ENCODE measurements at places on chromosomes 16 and 17.

DNA sequence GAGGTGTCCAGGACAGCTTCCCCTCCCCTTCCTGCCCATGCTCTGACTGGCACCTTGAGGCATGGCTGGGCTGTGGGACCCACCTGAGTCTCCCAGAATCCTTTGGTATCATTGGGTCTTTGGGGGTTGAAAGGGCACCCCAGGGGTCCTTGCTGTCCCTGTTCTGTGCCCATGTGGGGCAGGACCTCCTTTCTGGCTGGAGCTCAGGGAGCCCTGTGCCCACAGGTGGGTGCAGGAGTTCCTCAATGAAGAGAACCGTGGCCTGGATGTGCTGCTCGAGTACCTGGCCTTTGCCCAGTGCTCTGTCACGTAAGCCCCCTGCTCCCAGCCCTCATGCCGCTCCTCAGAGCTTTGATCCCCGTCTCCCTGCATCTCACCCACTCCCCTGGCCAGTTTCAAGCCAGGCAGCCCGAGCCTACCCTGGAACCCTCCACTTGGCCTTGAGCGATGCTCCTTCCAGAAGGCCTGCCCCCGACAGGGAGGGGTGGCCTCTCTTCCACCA is 11.8 kb downstream of the FMNL1 start:
- no peak for DNase-seq

DNA sequence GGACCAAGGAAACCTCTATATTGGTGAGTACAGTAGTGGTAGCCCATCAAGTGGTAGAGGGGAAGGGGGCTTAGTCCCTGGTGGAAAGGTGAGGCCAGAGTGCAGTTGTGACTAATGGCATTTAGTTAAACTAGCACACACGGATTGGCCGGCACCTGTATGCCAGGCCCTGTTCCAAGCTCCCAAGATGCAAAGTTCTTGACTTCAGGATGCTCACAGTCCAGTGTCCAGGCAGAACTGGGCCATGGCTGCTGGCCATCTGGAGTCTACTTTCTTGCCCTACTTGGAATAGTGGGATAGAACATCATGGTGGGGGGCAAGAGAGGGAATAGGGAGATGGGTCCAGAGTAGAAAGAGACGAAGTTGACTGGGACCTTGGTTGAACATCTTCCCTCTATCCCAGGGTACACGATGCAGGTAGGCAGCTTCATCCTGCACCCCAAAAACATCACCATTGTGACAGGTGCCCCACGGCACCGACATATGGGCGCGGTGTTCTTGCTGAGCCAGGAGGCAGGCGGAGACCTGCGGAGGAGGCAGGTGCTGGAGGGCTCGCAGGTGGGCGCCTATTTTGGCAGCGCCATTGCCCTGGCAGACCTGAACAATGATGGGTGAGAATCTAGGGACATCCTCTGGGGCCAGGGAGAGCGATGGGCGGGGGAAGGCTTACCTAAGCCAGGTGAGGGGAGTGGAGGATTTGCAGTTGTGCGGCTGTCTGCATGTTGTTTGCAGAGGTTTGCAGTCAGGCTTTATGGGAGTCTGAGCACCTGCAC is 15.2 kb downstream of the ITGA3 start:
- no peak for DNase-seq

GRCh38 chr17:19417611-19418010 is 6.6 kb downstream of the RNF112 start:
- DNase-seq = no peak

DNA sequence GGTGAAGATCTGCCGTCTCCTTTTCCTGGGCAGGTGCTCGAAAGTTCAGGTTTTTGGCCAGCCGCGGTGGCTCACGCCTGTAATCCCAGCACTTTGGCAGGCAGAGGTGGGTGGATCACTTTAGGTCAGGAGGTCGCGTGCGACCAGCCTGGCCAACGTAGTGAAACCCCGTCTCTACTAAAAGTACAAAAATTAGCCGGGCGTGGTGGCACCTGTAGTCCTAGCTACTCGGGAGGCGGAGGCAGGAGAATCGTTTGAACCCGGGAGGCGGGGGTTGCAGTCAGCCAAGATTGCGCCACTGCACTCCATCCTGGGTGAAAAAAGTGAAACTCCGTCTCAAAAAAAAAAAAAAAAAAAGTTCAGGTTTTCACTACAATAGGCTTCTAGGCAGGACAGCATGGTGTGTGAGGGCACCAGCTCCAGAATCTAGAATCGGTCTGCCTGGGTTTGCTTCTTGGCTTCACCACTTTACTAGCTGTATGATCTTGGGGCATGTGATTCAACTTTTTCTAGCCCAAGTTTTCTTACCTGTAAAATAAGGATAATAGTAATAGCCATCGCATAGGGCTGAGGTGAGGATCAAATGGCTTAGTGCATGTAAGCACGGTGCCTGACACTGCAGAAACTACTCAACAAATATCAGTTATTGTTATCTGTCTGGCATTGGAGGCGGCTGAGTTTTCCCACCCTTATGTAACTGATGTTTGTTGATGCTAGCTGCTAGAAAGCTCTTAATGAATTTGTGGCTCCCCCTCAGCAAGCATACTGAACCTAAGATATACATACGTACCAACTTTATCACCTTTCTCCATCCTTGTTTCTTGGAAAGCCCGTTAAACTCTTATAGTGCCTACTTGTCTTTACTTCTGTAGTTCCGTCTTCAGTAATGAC is 1.3 kb downstream of the PSMD12 start:
- no peak for DNase-seq

- DNase-seq = no peak
Measured at GRCh38 chr17:44502598-44503146, 534 bp downstream of the GPATCH8 start.

DNA sequence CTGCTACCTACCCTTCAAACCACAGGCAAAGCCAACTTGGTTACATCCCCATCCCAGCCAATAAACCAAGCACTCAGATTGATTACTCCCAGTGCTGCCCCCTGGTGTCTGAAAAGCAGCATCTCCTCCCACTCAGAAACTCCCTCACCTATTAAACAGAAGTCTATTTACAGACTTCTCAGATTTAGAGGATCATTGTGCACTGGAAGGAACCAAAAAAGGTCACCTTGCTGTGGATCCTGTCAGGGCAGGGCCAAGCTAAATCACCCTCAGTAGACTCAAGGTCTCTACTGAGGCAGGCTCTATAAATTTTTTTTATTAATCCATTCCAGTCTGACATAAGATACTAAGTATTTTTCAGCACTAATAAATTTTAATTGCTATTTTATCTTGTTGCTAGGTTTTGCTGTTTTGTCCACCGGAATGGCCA is 17.6 kb downstream of the HIGD1B start:
- DNase-seq = peak; percentile 39

DNA sequence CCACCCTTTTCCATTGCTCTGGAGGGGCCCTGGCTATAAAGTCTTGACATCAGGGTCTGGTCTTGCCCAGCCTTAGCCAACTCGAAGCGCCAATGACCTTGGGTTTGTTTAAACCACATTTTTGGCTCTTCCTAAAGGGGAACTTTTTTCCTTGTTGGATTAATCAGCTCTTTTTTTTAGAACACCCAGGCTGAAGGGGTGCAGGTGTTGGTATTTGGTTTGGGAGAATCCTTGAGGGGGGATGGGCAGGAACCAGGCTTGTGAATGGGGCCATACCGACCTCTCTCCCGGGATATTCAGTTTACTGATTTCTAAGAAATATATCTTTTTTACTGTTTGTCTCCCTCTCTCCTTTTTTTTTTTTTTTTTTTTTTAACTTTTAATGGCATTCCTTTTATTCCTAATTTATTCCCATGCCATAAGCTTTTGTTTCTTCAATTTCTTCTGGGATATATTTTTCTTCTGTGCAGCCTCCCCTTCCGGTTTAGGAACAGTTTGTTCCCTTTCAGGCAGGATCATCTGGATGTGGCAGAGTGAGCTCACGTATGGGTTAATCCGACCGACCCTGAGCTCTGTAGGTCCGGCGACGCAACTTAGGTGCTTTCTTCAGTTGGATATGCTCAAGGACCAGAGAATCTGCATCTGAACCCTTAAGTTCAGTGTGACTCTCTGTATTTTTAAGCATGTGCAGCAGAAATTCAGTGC is 129.5 kb downstream of the ABCC6 start:
- no peak for DNase-seq

DNA sequence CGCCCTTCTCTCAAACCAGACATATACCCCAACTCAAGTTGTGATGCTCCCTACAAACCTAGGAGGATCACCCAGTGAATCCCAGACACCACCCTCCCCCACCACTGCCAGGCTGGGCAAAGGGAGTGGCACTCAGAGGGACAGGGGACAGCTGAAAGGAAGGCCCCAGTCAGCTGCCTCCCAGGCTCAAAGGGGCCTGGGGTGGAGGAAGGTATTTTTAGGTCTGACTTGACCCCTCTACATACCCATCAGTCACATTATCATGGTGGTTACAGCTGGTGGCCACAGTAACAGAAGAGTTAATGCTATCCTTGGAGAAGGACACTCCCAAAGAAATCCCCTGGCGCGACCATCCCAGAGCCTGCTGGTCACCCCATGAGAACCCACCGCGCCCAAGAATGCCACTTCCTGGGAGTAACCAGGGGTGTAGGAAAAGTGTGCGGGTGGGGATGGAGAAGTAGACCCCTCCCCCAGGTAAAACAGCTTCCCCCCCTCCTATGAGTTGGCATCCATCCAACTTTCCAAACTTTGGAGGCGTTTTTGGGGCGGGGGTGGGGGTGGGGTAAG is 1.1 kb downstream of the CACNB1 start:
- no peak for DNase-seq

DNA sequence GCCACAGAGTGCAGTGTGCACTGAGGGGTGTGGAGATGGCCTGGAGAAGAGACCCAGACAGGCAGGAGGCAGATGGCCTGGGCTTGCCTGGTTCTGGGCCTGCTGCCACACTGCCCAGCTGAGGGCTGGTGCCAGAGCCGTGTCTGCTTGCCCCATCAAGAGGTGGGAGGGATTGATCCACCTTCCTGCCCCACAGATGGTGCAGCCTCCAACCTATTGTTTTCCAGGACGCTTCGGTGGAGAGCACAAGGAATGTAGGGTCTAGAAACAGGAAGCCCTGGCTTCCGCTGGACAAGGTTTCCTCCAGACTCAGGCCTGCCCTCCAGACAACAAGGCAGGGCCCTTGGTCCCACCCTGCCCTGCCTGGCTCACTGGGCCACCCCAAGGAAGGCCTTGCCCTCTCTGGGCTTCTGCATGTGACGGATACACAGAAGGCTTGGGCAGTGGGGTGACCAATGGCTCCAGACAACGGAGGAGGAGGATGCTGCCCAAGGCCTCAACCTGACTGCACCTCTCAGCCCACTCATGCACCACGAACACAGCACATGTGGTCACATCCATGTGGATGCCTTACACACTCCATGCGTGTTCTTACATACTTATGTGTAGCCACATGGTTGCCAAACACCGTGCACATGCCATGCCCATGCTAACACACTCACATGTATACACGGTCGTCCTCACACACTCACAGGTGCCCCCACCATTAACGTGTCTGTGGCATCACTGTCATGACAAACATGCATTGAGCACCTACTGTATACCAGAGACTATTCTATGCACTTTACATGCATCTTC is 6.5 kb upstream of the CDH5 start:
- no peak for DNase-seq

DNA sequence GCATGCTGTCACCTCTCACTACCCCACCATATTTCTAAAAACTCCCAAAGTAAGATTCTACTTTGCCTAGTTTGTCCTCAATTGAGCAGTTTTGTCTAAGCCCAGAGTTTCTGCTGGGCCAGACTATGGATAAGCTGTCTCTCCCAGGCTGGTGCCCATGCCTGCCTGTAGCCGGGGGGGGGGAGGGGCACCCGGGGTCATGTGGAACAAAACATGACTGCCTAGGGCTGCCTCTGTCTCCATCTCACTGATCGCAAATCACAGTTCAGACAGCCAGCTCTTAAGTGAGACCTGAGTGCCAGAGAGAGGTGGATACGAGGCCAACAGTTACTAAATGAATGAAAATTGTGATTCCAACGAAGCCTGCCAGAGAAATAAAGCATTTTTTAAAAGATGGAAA is 78.8 kb upstream of the RPRML start:
- no peak for DNase-seq

GRCh38 chr17:82096709-82097183 is 1.3 kb downstream of the FASN start:
- DNase-seq = no peak

- no peak for DNase-seq
Measured at GRCh38 chr16:70788668-70789594, 12.0 kb downstream of the VAC14 start.

- DNase-seq = no peak
Measured at GRCh38 chr16:30430428-30430970, 669 bp upstream of the DCTPP1 start.

DNA sequence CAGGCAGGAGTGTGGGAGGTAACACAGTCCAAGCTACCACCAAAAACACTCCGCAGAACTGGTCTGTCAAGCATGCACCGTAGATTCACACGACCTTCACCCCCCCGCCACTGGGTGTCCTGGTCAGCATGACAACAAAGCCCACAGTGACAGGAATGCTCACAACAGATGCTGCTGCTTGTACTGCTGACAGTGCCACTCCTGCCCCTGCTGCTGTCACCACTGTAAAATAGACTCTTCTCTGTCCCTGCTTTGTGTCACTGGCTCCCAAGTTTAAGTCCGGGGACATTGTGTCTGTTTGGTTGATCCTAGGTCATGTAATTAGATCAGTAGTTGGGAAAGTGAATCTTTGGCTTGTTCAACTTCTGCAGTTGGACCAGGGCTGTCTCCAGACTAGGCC is 7.0 kb upstream of the ODF4 start:
- DNase-seq = no peak

DNA sequence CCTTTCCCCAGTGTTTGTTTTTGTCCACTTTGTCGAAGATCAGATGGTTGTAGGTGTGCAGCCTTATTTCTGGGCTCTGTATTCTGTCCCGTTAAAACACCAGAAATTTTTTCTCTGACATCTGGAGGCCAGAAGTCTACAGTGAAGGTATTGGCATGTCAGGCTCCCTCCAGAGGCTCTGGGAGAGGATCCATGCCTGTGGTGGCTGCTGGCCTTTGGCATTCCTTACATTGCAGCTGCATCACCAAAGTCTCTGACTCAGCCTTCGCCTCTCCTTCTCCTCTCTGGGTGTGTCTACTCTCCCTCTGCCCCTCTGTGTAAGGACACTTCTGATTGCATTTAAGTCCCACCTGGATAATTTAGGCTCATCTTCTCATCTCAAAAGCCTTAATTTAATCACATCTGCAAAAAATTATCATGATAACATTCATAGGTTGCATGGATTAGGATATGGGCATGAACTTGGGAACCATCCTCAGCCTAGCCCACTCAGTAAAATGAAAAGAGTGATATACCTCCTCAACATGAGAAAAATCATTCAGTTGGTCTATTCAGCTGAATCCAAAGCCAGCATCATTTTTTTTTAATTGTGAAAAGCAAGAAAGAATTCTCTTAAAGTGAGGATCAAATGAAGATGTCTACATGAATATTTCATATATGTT is 78.0 kb downstream of the MAP2K6 start:
- no peak for DNase-seq

Data from activated naive CD8-positive, alpha-beta T cell treated with anti-CD3 and anti-CD28 coated beads, Interleukin-2, amount 10 ng/mL, durations not matched to agents 7 days and 5 days (primary cell).